ENCODE measurements at places on chromosomes 16 and 17. TPM values are rescaled to one million over a fixed set of nuclear protein-coding genes. Genes with fewer than 3 reads are reported as not detected.
A peak's percentile ranks its signal among the peaks of the same experiment; 100 is the strongest.

DNA sequence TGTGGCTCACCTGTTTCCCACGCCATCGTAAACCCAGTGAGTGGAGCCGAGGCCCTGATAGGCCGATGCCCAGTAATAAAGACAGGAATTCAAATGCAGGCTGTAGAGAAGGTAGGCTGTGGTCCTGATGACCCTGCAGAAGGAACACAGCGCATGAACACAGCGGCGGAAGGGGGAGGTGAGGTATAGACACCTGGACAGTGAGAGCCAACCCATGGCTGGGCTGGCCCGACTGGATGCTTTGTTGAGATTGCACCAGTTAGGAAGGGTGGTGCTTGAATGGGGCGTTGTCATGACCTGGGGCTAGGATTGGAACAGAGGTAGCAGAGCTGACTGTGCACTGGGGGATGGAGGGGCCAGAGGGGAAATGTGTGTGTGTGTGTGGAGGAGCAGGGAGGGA lies 59.2 kb downstream of the CNGB1 start:
- DNase-seq = no peak

DNA sequence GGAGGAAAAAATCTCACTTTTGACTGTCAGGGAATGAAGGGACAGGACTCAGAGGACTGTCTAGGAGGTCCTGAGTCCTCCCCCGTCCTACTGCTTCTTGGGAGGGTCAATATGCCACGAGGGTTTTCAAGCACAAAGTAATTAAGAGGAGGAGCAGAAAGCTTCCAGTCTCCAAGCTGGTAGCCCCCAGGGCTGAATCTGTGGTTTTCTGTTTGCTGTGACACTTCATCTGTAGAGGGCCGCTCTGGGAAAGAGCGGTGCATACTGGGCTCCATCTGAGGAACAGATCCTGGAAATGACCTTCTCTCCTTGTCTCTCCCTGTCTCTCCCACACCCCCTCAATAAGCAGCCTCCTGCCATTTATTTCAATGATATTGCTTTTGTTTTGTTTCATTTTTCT lies 180.1 kb upstream of the SDK2 start:
- DNase-seq = no peak

GRCh38 chr16:59440-60059 lies 5.9 kb downstream of the SNRNP25 start:
- no peak for DNase-seq

DNA sequence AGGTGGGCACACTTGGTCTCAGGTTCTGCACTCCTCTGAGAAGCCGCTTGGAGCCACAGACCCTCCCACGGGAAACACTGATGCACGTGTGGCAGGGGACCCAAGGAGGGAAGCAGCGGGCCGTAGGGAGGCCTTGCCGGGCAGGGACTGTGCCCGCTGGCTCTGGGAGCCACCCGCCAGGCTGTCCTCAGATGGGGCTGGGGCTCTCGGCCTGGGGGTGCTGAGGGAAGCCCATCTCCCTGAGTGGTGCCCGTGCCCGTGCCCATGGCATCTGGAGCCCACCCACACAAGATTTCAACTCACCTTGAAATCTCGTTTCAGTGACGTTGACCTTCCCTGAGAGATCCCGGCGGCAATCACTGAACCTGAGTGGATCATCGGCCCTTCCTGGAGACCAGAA lies 12.6 kb upstream of the CCDC154 start:
- no peak for DNase-seq

GRCh38 chr17:67435122-67435521 lies 58.0 kb downstream of the PITPNC1 start:
- DNase-seq = peak; percentile 16

- no peak for DNase-seq
Measured at GRCh38 chr16:56258508-56259424, 67.5 kb downstream of the GNAO1 start.

DNA sequence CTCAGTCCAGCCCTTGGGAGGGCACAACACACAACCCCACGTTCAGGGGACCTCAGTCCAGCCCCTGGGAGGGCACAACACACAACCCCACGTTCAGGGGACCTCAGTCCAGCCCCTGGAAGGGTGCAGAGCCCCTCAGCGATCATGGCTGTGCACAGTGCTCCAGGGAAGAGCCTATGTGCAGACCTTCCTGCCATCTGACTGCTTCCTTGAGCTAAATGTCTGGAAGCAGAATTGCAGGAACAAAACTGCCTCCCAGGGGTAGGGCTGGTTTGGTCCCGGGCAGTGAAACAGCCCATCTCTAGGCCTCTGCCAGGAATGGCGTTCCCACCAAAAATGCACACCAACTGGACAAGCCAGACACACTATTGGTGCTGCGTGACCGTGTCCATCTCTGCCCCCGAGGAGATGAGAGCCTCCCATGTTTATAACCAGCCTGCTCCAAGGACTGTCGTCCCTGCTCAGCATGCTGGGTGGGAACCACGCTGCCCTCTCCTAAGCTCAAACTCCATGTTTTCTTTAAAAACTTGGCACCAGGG lies 44.0 kb downstream of the ZNF276 start:
- no peak for DNase-seq

GRCh38 chr16:931626-932500 lies 38.9 kb downstream of the LMF1 start:
- DNase-seq = no peak

DNA sequence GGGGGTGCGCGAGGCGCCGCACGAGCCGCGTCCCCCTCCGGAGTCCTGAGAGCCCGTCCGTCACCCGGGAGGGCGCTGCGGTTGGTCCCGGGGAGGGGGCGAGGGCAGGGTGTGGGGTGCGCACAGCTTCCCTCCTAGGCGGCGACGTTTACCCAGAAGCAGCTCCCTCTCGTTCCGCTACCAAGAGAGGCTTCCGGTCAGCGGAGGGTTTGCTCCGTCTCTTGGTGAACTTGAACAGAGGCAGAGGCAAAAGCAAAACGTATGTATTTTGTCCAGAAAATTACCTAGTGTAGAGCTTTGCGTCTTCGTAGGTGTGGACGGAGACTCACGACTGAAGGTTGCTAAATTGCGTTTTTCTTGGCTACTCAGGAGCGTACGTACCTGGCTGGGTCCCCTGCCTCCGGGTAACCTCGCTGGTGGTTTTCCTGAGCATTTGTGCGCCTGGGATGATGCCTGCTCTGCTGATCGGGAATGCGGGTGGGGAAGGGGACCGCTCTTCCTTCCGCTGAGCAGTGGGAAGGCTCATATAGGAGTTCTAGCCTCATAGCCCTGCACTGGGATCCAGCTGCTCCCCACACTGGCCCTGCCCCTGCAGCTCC lies 833 bp downstream of the WSCD1 start:
- no peak for DNase-seq

GRCh38 chr17:74521701-74522201 lies 9.5 kb downstream of the CD300LB start:
- DNase-seq = no peak

GRCh38 chr16:17556276-17557052 lies 85.7 kb upstream of the XYLT1 start:
- peak; percentile 16 for DNase-seq

- DNase-seq = no peak
Measured at GRCh38 chr16:11161974-11162373, 94.0 kb downstream of the SOCS1 start.

DNA sequence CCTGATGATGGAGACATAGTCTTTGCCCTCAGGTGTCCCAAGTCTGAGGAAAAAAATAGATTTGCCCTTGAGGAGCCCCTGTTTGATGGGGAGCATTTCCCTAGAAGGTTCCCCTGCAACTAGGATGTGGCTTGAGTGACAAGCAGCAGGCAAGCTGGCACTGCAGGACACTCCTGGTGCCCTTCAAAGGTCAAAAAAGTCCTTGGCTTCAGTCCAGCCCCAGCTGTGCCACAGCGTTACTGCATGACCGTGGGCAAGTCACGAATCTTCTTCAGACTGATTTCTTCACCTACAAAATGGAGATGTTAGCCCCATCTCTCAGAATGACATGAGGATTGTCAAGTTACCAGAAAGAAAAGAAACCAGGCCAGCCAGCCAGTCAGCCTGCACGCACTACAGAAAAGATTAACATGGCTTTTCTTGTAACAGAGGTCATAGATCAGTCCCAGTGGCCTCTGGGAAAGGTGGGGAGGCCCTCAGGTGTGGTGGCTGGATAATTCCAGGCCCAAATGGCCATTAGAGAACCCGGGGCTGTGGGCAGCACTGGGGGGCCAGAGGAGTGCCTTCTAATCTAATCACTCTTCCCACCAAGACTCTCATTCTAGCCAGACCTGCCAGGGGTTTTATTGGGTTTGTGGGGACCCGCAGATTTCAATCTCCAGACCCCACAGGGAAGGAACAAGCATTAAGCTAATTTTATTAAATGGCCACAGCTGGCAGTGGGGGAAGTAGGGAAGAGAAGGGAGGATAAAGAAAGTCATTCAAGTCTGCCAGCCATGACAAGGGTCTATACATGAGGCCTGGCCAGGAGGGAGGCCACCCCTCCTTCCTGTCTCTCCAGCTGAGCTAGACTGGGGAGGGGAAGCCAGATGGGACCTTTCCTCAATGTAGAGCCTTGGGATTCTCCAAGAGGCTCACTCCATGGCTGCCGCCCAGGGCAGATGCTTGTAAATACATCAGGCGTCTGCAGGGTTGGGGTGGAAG lies 9.7 kb upstream of the KIF18B start:
- DNase-seq = no peak

- DNase-seq = peak; percentile 24
Measured at GRCh38 chr17:55430541-55431288, 9.1 kb upstream of the MMD start.

GRCh38 chr17:59220328-59221158 lies at the start of gene GDPD1:
Gene GDPD1, plus strand, starts transcription at chr17:59220511. Its CDS starts 99 bp downstream, at chr17:59220610.
- peak; percentile 92 for DNase-seq

GRCh38 chr17:41413982-41414381 lies 10.4 kb downstream of the KRT37 start:
- no peak for DNase-seq

- DNase-seq = no peak
Measured at GRCh38 chr16:57476546-57477410, 9.5 kb downstream of the DOK4 start.

DNA sequence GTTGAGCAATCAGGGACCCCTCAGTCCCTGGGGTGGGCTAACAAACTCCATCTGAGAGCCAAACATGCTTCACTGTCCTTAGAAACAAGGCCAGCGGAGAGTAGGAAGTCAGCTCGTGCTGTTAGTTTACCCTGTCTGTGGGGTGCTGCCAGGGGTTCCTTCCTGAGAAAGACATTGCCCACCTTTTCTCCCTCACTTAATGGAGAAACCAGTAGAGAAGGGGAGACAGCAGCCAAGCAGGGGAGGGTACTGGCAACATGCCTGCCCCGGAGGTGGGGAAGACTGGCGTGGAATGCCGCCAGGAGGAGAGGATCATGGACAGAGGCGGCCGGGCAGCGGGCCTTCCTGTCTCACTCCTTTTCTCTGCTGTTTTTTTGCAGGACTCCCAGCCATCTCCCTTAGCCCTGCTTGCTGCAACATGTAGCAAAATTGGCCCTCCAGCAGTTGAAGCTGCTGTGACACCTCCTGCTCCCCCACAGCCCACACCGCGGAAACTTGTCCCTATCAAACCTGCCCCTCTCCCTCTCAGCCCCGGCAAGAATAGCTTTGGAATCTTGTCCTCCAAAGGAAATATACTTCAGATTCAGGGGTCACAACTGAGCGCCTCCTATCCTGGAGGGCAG lies 19.9 kb downstream of the SP2 start:
- DNase-seq = no peak

DNA sequence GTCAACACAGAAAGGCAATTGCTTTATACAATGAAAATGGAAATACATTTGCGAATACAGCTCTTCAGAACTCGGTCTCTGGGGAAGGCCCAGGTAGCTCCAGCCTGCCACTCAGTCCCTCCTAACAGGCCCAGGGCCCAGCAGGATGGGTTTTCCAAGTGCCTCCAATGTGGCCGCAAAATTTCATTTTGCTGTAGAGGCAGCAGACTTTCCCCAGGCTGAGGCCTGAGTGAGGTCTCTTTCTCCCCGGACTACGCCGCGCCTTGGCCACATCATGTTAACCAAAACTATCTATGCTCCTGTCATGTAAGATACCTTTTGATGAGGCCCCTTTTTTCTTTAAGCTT lies 606.0 kb upstream of the SALL1 start:
- no peak for DNase-seq

- DNase-seq = no peak
Measured at GRCh38 chr17:7848131-7848579, 6.7 kb upstream of the TMEM88 start.

- DNase-seq = no peak
Measured at GRCh38 chr17:49815761-49816281, 27.3 kb downstream of the KAT7 start.

DNA sequence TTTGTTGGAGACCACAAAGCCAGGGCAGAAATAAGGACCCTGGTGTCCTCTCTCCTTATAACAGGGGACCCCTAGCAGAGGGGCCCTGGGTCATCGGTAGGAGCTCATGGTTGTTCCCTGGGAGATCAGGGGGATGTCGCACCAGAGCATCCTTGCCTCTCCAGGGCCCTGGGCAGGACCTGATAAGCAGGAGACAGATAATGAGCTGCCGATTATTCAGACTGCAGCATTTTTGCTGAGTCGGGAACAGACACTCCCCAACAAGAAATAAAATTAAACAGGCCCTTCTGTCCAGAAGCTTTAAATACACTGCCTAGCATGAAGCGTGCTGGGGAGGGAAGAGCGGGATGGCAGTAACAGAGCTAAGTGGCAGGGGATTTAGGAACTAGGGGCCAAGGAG lies 15.4 kb upstream of the GFAP start:
- no peak for DNase-seq

DNA sequence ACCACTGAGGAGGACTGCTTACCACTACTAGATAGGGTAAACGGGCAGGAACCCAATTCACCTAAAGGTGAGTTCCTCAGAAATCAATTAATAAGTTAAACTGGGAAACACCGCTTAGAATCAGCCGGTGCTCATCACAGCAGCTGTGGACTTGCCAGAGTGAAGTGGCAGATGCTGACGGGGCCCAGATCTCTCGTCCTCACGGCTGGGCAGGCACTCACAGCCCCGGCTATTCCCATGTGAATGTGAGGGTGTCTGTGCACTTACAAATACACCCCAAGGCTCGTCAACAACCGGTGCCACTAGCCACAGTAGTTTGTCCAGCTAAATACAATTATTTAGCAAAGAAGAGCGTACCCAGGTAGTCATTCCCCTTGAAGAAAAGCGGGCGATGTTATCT lies 29.7 kb downstream of the MBTPS1 start:
- no peak for DNase-seq

Gene CDK3
- 3.5 TPM for total RNA-seq

Gene CDH13
- total RNA-seq = 66.0 TPM

Gene ENDOV
- total RNA-seq = 18.4 TPM

Gene RNF227
- 0.90 TPM for total RNA-seq

Gene NSMCE1
- total RNA-seq = 68.3 TPM

Gene SLFN14
- total RNA-seq = not detected

Gene DPEP3
- total RNA-seq = not detected

Gene HEATR3
- 24.5 TPM for total RNA-seq

Gene CA7
- not detected for total RNA-seq
